ENCODE measurements at places on chromosomes 2 and 18.

DNA sequence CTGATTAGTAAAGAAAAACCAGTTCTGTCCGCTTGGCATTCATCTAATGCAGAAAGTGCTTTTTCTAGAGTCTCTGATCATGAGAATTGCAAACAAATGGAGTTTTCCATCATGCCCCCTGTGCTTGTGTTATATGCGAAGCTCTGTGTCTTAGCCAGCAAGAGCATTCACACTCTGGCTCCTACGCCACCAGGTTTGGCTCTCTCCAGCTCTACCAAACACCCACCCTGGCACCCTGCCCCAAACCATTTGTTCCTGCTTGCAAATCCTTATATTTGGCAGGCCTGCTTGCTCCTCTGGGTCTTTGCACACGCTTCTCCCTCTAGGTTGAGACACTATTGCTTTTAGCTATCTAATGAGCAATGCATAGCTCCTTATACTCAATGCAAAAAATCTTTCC, 204.1 kb upstream of the CYRIA start:
- DNase-seq, result no peak

GRCh38 chr2:17658251-17658843, 95.3 kb downstream of the SMC6 start:
- no peak for DNase-seq

- no peak for DNase-seq
These were observed 149.2 kb downstream of the TWIST2 start for GRCh38 chr2:238997137-238997390.

GRCh38 chr18:76495435-76496193, 572 bp upstream of the ZNF516 start:
- DNase-seq, result no peak

DNA sequence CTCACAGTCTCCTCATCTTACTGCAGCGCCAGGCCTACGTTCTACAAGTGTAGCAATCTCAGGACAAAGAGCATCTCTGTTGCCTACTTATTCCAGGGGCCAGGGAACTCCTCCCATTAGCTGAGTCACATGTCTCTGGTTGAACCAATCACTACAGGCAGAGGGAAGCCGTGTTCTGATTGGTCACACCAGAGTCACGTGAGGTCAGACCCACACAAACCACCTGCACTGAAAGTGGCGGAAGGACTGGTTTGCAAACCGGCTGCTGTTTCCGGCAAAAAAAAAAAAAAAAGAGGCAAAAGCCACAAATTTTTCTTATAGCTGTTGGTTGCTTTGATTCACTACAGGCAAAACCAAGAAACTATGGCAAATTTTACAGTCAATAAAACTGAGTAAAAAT, 21.9 kb upstream of the USP14 start:
- DNase-seq, result no peak

DNA sequence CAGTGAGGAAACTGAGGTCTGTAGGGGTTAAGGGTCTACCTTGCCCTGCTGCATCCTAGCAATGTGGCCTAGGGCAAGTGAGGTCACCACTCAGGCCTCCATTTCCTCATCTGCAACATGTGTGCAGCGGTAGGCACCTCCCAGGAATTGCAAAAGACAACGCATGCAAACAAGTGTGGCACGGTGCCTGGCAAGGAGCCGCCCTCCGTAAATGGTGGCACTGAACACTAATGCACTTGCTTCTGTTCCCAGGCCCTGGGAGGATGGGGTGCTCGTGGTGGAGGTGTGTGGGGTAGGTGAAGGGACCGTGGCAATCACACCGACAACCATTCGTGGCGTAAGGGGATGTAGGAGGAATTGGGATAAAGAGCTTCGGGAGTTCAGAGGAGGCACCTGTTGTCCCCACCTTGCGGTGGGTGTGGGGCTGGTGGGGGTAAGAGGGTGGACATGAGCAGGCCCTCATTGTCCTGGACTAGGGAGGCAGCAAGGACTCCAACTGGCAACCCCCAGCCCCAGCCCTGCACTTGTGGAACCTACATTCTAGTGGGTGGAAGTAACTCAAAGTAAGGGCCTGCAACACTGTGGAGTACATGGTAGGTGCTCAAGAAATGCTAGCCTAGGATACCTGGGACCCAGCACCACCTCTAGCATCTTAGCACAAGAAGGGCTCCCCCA, 26.0 kb downstream of the ATOH8 start:
- DNase-seq, result no peak

- no peak for DNase-seq
These were observed 534.8 kb upstream of the LRRTM4 start for GRCh38 chr2:78056976-78057375.

- no peak for DNase-seq
These were observed 107.4 kb downstream of the CPO start for GRCh38 chr2:207046724-207047123.

DNA sequence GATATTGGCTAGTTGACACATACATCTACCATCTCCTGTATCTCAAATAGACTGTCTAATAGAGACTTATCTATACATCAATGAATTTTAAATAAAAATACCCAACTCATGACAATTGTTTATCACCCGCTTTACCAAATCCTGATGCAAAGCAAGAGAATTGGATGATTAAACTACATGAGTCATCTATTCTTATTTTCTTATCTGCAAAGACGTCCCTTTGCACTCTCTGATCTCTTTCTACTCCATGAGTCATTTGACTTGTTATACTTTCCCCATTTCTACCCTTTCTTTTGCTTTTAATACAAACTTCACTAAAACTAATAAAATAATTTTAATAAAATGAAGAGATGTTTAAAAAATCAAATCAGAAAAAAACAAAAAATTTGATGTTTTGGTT, 261.7 kb upstream of the MAP2 start:
- DNase-seq, result no peak

GRCh38 chr2:83630351-83630750, 828.7 kb downstream of the SUCLG1 start:
- DNase-seq, result no peak

DNA sequence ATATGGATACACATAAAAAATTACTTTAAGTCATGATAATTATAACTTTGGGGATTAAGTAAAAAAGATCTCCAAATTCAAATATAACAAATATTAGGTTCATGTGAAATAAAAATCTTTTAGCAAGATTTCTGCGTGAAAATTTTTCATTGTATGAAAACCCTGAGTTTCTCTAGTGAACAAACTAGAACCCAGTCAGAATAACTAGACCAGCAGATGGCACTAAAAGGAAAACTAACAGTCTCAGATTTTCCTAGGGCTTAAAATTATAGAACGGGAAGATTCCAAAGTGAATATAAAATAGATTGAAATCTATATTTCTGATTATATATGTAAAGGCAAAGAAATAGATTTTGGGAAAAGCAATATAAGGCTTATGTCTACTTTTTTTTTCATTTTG, 43.3 kb downstream of the TMEM200C start:
- DNase-seq, result no peak

GRCh38 chr2:202773301-202773973, 98.1 kb downstream of the ICA1L start:
- no peak for DNase-seq

GRCh38 chr2:98881153-98881650, 54.8 kb downstream of the CRACDL start:
- DNase-seq, result no peak

- DNase-seq, result no peak
These were observed 10.2 kb downstream of the TPGS2 start for GRCh38 chr18:36818652-36819051.

- DNase-seq, result no peak
These were observed 27.4 kb downstream of the NEMP2 start for GRCh38 chr2:190507135-190507534.

- DNase-seq, result no peak
These were observed 12.2 kb upstream of the ARL5A start for GRCh38 chr2:151840216-151841046.

DNA sequence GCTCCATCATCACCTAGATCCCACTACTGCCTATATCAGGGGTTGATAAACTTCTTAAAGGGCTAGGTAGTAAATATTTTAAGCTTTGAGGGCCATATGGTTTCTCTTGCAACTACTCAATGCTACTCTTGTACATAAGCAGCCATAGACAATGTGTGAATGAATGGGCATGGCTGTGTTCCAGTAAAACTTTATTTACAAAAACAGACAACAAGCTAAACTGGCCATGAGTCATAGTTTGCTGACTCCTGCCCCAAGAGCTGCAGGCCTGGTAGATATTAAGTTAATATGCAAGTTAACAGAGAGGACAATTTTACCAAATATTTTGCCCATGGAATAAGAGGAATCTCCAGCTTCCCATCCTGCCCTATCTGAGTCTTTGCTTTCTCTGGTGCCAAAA, 29.8 kb upstream of the MYO3B start:
- DNase-seq, result no peak

- DNase-seq, result no peak
These were observed 325.4 kb downstream of the PID1 start for GRCh38 chr2:228945710-228946109.

DNA sequence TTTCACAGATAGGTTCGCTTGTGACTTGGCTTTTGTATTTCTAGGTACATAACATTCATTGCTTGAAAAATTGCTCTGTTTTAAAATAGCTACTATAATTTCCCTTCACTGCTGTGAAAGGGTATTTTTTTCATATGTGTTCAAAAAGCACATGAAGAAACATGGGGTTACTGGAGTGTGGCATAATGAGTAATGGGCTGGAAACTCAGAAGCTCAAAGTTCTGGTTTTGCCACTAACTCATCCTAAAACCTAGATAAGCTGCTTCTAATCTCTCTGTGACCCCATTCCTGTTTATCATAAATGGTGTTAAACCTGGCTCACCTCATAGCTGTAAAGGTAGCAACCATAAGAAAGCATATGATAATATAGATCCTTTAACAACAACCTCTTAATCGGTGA, 319.3 kb downstream of the PTPRM start:
- no peak for DNase-seq

DNA sequence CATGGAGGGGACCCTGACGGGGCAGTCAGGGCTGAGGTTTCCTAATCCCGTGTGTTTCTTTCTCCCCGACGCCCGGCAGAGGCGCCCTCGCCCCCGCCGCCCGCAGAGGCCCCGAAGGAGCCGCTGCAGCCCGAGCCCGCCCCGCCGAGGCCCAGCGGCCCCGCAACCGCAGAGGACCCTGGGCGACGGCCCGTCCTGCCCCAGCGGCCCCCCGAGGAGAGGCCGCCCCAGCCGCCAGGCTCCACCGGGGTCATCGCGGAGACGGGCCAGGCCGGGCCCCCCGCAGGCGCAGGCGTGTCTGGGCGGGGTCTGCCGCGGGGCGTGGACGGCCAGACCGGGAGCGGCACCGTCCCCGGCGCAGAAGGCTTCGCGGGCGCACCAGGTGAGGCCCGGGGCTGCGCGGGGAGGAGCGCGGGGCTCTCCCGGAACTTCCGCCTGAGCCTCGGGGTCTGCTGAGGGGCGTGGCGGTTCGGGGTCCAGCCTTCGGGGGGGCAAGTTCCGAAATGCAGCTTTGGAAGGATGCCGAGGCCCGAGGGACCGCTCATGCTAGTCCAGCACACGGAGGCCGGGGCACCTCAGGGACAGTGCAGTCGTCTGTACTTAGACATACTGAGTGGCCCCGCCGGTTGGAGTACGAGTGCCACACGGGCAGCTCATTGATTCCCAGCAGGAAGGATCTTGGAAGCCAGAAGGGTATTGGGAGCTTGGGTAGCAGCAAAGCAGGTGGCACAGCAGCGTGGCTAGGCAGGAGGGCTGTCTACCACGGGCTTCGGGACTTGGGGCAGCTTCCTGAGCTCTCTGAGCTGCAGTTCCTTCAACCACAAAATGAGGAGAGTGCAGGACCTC, 60.1 kb downstream of the EMILIN2 start:
- DNase-seq, result no peak

DNA sequence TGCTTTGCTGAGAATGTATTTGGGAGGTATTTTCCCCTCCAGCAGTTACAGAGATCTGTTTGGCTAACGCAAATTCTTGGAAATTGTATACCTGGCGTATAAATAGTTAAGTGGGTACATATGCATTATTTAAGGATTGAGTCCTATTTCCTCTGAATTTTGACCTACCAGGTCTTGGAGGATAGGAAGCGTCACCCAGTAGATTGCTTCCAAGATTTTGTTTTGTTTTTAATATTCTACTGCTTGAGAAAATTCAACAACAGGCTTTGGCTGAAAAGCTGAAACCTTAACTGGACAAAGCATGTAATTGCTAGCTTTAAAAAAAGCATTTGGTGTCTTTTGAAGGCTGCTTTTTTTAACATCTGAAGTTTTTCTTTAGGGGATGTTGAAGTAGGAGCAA, 150.1 kb downstream of the WDSUB1 start:
- no peak for DNase-seq

- DNase-seq, result no peak
These were observed 419.8 kb downstream of the SETBP1 start for GRCh38 chr18:45100321-45101105.

DNA sequence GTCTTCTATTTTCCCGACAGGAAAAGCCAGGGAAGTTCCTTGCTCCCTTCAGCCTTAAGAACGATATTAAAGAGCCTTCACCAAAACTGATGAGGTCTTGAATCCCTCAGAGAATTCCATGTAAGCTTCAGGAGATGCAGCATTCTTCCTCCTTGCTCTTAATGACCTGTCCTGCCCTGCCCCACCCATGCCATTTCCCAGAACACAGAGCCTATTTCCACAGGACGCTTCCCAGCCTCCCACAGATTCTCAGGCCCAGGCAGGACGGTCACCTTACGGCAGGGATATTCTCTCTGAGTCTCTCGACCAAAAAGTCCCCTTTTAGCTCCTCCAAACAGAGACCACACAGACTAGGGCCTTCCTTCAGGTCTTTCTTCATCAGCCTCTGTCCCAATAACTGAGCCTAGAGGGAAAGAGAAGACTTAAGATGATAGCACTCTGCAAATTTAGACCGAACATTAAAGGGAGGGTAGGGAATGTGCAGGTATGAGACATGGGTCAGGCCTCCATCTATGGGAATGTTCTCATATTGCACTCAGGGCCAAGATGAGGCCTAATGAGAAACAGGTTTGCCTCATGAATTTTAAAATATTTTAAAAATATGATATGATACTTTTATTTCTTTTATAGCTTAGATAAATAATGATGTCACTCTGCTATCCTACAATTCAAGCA, 62.1 kb downstream of the COBLL1 start:
- DNase-seq, result no peak

GRCh38 chr18:67634631-67635338, 118.3 kb upstream of the DSEL start:
- no peak for DNase-seq

GRCh38 chr18:61995618-61996017, 102.8 kb upstream of the RNF152 start:
- no peak for DNase-seq

DNA sequence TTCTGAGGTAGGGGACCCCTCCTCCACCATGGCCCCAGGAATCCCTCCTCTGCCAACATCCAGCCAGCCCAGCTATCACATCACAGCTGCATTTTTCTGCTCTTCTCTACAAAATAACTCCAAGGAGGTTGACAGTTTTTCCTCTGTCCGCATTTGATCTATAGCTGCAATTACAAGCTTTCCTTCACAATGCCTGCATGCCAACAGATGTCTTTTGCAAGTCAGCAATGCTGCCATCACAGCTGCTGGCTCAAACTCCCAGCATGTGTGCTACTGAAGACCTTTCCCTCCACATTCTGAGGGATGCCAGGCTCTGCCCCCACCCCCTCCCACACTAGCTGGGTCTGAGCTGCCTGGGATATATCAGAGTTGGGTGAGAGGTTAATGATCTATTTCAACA, 51.7 kb downstream of the MCFD2 start:
- no peak for DNase-seq
